ENCODE measurements at places on chromosomes 2 and 18.

DNA sequence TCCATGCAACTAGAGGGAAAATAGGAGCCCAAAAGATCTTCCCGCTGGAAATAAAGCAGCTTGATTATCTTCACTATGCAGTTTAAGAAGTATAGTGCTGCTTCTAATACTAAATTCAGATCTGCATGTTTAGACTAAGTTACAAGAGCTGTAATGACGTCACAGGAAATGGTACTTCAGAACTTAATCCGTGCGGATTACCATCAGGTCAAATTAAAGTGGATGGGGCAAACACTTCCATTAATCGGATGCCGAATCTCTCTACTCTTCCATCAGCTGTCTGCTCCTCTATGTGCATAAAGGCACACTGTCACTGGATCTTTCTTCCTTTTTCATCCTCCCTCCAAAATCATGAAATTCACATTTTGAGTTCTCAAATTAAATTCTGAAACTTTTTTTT is 52.6 kb downstream of the TRAPPC12 start:
- DNase-seq = no peak

GRCh38 chr2:9166579-9167377 is 39.8 kb upstream of the ASAP2 start:
- no peak for DNase-seq

DNA sequence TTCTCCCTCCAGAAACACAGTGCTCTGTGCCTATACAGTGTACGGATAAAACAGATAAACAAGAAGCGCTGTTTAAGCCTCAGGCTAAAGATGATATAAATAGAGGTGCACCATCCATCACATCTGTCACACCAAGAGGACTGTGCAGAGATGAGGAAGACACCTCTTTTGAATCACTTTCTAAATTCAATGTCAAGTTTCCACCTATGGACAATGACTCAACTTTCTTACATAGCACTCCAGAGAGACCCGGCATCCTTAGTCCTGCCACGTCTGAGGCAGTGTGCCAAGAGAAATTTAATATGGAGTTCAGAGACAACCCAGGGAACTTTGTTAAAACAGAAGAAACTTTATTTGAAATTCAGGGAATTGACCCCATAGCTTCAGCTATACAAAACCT is 70.7 kb downstream of the TANK start:
- DNase-seq = no peak

- DNase-seq = no peak
Measured at GRCh38 chr2:36507408-36507812, 90.6 kb downstream of the FEZ2 start.

GRCh38 chr2:232545511-232546375 is 4.6 kb downstream of the TIGD1 start:
- DNase-seq = no peak

DNA sequence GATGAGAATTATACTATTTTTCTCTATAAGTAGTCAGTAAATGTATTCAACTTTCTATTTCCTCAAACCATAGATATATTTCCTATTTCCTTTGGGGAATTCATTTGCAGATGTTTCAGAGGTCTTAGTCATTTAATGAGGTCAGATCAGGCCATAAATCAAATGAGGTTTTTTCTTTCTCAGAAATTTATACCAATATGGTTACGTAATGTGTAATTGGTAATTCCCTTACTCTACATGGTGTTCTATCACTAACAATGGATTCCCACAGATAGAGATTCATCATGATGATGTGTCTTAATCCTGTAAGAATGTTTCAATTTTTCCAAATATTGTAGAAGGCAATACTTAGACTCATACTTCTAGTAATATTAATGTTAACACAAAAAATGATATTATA is 108.0 kb downstream of the DPP4 start:
- DNase-seq = no peak

GRCh38 chr2:241039416-241039815 is 41.0 kb downstream of the SNED1 start:
- no peak for DNase-seq

DNA sequence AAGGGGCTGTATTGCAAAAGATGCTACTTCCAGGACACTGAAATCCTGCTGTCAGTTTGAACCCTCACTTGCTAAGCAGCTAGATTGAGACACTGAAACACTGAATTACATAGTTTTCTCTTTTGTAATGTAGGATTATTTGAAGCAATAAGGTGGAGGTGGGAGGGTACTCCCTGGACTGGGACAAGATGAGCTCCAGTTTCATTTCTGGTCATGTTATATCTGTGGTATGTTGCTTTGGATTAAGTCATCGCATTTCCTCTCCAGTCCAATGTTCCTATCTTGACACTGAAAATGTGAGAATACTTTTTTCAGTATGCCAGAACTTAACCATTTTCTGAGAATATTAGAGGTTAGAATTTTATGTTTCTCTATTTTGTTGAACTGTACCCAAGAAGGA is 426.2 kb upstream of the MEX3C start:
- no peak for DNase-seq

GRCh38 chr2:176500901-176501300 is 231.7 kb downstream of the MTX2 start:
- no peak for DNase-seq

GRCh38 chr2:174322149-174322548 is 12.6 kb upstream of the SP9 start:
- no peak for DNase-seq

DNA sequence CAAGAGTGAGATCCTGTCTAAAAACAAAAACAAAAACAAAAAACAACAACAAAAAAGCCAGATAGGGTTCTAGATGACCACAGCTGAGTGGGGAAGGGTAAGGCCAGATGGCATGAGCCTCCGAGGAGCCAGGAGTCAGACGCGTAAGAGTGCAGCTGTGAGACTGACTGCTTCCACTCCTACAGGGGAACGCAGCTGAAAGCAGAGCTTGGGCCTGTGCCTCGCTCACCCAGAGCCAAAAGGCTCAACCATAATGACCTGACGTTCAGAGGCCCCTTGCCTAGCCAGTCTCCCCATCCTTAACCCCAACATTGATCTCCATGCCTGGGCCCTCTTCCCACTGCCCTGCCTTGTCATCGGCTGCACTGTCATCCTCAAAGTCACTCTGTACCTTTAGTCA is 26.5 kb upstream of the NCL start:
- DNase-seq = no peak

DNA sequence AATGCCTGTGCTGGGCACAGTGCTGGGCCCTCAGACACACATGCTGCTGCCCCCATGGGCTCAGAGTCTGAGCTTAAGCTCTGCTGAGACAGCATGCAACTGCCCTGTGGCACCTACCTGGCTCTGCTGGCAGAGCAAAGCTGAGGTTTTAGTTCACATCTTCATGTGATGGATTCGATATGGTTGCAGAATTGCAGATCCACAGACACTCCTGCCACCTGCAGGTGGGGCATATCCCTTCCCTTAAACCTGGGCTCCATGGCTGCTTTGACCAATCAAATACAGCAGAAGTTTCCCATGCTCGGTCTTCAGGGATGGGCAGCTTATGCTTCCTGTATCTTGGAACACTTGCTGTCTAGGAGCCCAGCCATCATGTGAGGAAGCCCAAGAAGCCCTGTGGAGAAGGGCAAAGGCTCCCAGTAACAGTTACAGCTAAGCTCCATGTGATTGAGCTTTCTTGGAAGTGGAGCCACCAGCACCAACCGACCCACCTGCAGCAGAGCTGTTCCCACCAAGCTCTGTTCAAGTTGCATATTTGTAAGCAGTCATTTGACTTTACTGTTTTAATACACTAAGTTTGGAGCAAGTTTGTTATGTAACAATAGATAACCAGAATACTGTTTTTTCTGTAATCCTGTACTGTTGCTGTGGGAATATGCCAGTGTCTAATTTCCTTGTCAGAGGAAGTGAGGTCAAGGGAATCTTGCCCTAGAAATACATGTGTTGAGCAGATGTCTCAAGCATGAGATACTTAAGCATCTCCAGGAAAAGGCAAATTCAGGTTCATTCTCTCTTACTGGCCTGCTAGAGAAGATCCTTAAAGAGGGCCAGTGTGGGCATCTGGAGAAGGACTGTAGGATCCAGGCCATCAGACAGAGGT is 79.3 kb downstream of the SH3RF3 start:
- no peak for DNase-seq

DNA sequence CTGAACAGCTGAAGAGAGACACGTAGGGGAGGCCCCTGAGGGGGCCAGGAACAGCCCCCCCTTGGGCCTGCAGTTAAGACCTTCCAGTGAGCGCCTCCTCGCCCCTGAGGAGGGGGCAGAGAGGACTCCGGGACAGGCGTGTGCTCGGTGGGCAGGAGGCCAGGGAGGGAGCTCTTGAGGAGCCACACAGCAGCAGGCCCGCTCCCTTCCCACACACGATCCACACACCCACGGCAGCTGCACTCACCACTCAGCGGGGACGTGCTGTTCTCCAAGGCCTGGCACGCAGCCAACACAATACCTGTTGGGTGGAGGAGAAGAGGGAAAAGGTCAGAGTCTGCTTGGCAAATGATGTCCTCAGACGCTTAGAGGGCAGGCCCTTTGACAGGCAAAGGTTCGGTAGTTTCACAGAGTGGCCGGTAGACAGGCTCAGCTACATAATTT is 39.0 kb downstream of the TGFA start:
- DNase-seq = no peak

GRCh38 chr18:7619676-7620075 is 52.6 kb downstream of the PTPRM start:
- no peak for DNase-seq

- DNase-seq = no peak
Measured at GRCh38 chr2:64063454-64063853, 44.2 kb upstream of the VPS54 start.

DNA sequence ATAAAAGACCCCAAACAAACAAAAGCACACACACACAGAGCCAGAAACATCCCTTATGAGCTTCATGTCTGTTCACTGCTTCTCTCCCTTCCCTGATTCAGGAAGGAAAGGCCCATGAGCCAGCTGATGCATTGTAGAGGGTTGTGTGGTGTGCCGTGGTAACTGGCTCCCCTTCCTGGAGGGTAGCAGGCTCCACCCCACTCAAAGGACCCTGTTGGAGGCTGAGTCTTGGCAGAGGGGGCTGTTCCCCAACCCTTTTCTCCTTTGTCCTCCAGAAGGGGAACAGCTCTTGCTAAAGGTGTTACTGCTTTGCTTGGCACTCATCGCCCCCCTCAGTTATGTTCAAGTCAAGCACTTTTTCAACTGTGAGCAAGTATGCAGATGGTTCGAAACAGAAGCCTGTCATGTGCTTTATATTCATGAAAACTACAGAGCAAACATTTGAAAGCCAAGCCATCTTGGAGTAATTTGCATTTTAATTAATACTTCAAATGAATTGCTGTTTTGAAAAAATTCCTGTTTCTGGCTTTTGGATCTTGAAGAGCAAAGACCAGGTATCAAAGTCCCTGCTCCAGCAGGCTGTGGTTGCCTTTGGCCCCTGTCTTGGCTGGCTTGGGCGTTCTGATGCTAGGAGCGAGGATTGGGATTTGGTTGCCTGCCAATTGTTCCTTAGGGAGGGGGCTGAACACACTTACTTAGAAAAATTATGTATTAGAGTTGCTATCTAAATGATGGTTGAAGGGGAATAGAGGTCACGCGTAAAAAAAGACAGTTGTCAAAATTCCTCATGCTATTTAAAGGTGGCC is 267.8 kb downstream of the TSN start:
- DNase-seq = no peak

GRCh38 chr18:48904091-48904490 is 46.7 kb downstream of the SMAD7 start:
- DNase-seq = no peak

DNA sequence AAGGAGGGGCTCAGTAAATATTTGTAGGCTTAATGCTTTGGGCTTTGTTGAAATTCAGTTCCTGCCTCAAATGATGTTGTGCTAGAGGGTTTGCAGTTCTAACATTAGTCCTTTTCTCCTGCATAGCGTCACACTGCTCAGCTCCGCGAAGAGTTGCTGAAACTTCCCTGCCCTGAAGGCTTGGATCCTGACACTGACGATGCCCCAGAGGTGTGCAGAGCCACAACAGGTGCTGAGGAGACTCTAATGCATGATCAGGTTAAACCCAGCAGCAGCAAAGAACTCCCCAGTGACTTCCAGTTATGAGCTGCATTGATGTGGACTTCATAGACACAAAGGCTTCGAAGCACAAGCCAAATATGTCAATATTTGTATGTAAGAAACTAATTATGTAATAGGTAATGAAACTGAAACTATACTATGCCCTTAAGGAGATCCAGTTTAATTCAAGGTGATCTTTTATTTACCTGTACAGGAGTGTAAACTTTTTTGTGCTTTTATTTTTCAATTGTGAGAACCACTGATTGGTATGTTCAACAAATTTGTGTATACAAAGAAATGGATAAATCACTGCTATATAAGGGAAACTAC is 10.2 kb upstream of the TTC27 start:
- DNase-seq = no peak

GRCh38 chr2:127193967-127194280 is 26.2 kb downstream of the CYP27C1 start:
- no peak for DNase-seq

DNA sequence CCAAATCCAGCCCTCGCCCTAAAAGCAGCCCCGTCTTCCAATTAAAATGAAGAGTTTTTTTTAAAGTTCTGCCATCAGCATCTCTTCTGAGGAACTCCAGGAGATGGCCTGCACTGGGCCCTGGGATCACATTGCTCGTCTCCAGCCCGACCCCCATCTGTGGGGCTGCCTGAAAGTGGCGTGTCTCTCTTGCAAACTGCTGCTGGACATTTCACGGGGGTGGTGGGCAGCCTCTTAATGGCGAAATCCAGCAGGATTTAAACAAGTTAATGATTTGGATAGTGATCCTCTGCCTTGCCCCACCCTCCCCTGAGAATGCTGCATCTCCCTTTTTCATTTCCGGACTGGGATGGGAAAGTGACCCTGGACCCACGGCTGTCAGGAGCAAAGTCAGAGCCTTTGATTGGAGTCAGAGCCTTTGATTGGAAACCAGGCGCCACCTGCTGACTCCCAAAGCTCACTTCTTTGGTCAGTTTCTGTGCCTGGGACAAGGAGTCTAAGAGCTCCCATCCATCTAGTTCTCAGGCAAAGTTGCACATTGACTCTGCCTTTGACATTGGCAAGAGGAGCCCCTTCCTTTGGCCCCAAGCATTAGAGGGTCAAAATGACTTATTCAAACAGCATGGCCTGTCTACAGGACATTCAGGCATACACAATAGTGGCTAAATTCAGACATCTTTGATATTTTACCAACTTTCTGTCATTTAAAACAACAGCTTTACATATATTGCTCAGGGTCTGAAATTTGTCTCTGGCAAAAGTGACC is 155.2 kb downstream of the SH3BP4 start:
- no peak for DNase-seq

DNA sequence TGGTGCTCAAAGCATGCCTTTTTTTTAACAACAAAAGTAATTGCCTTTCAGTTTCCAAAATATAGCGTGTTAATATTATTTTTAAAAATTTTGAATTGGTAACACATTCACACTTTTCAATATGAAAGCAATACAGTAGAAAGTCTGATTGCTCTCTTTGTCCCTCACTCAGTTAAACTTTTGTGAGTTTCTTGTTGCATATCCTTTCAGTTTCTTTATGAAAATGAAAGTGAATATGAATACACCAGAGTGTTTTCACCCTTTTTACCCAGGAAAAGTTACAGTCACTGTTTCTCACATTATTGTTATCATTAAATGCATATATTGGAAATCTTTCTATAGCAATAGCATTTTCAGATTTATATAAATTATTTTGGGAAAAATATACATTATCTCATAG is 377.4 kb upstream of the CRIM1 start:
- DNase-seq = no peak

GRCh38 chr18:32425466-32425865 is 45.2 kb downstream of the GAREM1 start:
- DNase-seq = no peak

- DNase-seq = no peak
Measured at GRCh38 chr18:10308154-10308553, 146.3 kb upstream of the APCDD1 start.

GRCh38 chr2:219861307-219861706 is 233.9 kb downstream of the SLC4A3 start:
- DNase-seq = no peak

All from esophagus squamous epithelium (tissue), 5 donors.